Activated naive CD4-positive, alpha-beta T cell treated with anti-CD3 and anti-CD28 coated beads, Interleukin-2, amount 10 ng/mL, durations not matched to agents 5 hours and 36 hours (primary cell): ENCODE measurements at places on chromosomes 2 and 18. TPM values are rescaled to one million over a fixed set of nuclear protein-coding genes. Genes with fewer than 3 reads are reported as not detected.

EIPR1 gene
- 33.7 TPM for total RNA-seq

RND3 gene
- not detected for total RNA-seq

HOXD3 gene
- total RNA-seq, result not detected

XDH gene
- total RNA-seq, result 1.2 TPM

RUFY4 gene
- 0.36 TPM for total RNA-seq

CPO gene
- not detected for total RNA-seq

ATP8B1 gene
- not detected for total RNA-seq

OST4 gene
- 380 TPM for total RNA-seq
